ENCODE measurements at places on chromosomes 7 and 10.

DNA sequence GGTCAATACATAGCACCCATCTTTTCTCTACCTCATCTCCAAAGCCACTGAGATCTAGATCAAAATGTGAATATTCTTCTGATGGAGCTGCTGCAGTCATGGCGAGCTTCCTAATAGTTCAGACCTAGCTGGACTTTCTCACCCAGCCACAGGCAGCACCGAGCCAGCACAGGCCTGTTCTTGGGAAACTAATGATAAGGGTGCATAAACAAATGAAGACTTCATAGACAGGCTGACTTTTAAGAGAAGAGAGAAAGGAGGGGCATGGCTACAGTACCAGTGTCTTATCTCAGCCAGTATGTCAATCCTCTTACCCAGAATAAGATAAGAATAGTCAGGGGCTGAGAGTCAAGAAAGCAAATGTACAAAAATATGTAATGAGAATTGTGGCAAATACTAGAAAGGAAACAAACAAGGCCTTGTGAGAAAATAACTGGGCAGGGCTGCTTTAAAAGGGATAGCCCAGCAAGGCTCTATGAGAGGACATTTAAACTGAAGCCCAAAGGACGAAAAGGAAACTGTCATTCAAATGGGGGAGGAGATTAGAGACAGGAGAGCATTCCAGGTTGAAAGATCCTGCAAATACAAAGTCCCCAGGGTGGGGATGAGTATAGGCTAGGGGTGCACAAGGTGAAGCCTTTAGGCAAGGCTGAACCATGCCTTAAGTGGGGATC, 21.8 kb upstream of the CDK14 start:
- peak; percentile 91 for DNase-seq

GRCh38 chr7:157445246-157445955, 108.6 kb downstream of the DNAJB6 start:
- no peak for DNase-seq

DNA sequence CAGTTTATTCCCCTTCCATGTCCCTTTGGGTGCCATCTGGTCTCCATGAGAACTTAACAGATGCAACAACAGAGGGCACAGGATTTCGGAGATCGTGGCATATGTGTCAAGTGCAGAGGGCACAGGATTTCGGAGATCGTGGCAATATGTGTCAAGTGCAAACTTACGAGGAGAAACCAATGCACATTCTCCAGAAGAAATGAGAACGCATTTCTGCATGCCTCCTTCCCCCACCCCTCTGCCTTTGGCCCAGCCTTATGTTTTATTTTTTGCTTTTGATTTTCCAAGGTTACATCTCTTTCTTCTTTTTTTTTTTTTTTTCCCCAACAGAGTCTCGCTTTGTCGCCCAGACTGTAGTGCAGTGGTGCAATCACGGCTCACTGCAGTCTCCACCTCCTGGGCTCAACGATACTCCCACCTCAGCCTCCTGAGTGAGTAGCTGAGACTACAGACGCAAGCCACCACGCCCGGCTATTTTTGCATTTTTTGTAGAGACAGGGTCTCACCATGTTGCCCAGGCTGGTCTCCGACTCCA, 586 bp upstream of the ANKRD26 start:
- DNase-seq, result no peak

DNA sequence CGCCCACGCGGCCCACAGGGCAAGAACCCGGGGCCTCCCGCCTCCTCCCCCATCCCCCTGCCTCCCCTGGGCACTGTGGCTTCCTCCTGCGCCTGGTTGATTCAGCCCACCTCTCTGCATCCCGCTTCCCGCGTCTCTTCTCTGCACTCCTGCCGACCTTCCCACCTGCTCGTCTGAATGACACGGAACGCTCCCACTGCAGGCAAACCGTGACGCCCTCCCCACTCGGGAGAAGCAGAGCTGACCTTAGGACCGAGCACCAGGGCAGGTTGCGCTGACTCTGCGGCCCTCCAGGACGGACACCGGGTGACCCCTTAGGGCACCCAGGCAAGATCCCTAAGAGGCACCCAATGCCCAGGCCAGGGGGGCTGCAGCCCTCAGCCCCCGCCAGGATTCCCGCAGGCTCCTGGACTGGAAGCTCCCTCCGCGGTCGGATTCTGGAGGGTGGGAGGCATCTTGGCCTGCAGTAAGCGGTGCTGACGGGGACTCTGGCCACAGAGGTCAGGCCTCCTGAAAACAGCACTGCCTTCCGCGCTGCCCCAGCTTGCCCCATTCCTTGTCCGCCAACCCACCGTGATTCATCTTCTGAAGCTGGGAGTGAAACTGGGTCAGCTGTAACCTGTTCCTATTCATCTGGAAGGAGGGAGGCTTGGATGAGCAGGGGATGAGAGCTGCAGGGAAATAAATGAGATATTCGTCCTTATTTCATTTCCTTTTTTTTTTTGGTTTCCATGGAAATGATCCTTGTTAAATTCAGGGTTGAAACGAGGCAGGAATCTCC, 990 bp downstream of the CALML3 start:
- DNase-seq, result peak; percentile 53

GRCh38 chr10:86922553-86922961, 34.9 kb downstream of the MMRN2 start:
- DNase-seq, result no peak

DNA sequence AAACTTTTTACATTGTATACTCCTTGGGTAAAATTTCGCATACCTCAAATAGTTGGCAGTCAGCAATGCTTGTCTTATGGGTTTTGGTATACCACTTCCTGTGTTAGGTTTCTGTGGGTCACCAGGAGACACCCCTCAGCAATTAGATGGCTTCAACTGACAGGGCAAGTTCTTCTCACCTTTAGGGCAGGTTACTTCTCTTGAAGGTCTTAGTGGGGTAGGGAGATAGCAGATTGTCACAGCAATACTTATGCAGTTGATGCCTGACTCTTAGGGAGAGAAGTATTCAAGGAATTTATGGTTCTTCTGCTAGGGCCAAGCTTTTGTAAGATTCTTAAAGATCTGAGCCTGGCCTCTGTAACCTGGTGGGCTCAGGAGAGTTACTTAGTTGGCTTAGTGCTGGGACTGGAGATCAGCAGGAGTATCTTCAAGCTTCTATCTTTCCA, 42.9 kb downstream of the MKLN1 start:
- DNase-seq, result peak; percentile 49

Data from cardiac fibroblast (primary cell).